ENCODE measurements at places on chromosomes 7 and 10.

- no peak for DNase-seq
These were observed 27.5 kb upstream of the EGFR start for GRCh38 chr7:54991341-54991740.

- DNase-seq = no peak
These were observed 126.5 kb upstream of the JCAD start for GRCh38 chr10:30185916-30186315.

GRCh38 chr10:118395947-118396346 is 53.8 kb upstream of the FAM204A start:
- DNase-seq = no peak

DNA sequence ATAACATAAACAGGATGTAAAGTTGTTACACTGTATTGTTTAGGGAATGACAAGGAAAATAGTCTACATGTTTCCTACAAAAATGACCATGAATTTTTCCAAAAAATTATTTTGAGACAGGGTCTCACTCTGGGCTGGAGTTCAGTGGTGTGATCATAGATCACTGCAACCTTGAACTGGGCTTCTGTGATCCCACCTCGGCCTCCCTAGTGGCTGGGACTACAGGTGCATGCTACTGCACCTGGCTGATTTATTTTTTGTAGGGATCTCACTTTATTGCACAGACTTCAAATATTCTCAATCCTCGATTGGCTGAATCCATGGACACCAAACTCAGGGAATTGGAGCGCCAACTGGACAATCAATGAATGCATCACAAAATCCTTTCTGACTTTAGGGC is 6.6 kb downstream of the CHCHD2 start:
- no peak for DNase-seq

DNA sequence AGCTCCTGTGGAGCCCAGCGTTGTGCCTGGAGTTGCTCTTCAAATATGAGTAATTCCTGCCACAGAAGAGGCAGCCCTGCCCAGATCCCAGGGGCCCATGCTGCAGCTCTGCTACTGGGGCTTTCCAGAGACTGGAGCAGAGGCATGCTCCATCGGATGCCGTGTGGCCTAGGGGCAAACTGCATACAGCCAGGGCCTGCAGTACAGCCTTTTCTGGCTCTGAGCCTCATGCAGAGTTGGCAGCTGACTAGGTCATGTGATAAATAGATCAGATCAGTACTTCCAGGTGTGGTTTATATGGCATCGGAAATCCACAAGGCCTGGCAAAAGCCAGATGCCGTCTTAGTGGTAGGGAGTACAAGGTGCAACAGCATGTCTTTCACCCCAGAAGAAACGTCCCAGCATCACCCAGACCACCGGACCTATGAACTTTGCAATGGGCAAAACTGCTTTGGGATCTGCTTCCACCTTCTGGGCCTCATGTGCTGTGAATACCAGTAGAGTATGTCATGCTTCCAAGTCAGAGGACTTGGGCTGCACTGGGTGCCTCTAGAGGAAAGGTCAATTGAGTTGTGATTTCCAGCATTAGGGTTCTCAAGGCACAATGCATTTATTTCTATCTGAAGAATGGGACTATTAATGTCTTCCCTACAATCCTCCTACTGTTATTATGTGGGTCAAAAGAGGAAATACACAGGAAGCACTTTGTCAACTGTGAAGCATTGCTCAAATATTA is 250.7 kb upstream of the ZNF32 start:
- no peak for DNase-seq
